ENCODE measurements at places on chromosomes 13 and 19.

- DNase-seq = no peak
Observed at GRCh38 chr13:79775830-79776229, 294.9 kb downstream of the NDFIP2 start.

GRCh38 chr13:50326811-50327210, 311.6 kb downstream of the KCNRG start:
- no peak for DNase-seq

DNA sequence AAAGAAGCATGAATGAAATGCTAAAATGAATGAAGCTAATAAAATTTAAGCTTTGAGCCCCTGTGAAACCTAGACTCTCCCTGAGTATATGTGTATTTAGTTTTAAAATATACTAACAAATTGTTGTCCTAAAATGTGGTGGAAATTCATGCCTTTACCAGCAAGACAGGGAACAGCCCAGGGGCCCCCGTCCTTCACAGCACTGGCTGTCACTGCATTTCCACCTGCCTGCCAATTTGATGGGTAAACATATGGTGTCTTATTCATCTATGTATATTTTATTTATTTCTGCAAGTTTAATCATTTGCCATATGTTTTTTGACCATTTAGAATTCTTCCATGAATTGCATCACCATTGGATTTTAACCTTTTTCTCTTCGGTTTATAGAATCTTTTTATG, 463.7 kb upstream of the NBEA start:
- no peak for DNase-seq

DNA sequence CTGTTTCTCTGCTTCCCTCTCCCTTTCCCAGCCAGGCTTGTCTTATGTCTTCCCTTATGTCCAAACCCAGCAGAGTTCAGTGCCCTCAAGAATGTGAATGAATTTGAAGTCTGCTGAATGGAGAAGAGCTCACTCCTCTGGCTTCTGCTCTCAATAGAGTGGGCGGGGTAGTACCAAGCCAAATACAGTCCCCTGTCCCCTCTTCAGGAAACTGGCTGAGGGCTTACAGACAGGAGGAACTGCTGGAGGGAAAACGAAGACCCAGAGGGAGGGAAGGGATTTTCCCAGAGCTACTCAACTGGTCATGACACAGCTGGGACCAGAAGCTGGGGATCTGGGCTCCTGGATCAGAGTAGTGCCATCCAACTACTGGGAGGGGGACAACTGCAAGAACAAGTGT, 32.9 kb upstream of the POU2F2 start:
- no peak for DNase-seq

DNA sequence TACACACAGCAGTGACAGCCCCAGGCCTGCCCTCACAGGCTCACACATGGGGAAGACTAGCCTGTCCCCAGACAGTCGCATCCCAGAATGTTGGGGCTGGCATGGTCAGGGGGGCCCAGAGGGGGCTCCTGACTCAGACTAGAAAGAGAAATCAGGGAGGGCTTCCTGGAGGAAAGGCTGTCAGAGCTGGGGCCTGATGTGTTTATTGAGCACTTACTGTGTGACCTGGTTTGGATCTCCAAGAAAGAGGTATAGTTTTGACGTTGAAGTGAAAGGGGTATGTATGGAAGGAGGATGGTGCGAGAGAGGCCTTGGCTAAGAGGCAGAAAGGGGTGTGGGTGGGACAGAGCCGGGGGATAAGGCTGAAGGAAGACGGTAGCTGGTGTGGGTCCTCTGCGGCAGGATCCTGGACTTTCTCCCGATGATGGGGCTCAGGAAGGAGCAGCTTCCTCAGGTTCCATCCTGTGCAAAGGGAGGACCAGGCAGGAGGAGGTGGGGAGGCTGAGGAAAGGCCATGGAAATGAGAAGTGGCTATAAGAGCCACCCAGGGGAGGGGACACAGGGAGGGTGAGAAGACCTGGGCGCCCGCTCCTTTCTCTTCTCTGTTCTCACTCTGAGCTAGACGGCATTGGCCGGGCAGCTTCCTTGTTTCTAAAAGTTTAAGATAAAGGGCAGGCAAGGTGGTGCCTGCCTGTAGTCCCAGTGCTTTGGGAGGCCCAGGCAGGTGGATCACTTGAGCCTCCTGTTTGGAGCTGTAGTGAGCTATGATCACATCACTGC, 16.1 kb upstream of the BCL3 start:
- DNase-seq = no peak

GRCh38 chr13:59277106-59277505, 886.6 kb downstream of the DIAPH3 start:
- no peak for DNase-seq

DNA sequence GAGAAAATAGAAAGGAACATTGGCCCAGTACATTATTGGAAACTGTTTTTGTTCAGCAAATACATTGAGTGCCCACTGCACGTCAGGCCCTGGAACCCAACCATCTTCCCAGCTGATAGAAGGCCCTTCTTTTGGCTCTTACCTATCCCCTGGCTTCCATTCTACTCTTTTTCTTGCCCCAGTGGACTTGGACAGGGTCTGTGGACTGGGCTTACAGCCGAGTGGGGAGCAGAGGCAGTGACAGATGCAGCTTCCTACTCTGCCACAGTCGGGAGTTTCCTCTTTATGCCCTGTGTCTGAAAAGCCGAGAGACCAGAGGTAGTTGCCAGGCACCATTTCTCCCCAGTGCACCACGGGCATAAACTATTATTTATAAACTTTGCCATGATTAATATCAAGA, 70.4 kb downstream of the ARHGAP35 start:
- DNase-seq = peak; percentile 85

- no peak for DNase-seq
Observed at GRCh38 chr13:110822669-110822945, 92.3 kb downstream of the ANKRD10 start.

- DNase-seq = no peak
Observed at GRCh38 chr19:53868892-53869804, 1.5 kb downstream of the MYADM start.

DNA sequence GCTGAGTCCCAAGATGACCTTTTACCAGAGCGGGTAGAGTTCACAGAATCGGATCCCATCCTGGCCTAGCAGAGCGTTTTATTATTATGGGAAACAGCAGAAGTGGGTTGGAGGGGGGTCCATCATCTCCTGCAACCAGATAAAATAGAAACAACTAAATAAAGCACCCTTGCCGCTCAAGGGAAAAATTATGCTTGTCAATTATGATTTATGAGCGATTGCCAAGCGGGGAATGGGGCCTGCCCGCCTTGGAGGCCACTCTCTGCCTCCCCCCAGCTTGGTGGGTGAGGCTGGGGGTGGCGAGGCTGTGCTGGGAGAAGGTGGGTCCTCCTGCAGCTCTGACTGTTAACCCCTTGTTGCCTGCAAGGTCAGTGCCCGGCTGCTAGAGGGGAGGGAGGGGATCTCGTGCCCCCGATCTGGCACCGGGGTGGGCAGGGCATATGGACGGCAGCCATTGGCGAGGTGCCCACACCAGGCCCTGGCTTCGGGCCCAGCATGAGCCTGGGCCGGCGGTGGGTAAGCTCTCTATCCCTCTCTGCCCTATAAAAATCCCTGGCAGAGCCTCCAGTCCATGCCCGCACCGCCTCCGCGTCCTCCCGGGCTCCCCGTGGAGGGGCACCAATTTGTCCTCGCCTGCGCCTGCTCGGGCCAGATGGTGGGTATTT, 129.1 kb downstream of the URI1 start:
- DNase-seq = peak; percentile 49

- no peak for DNase-seq
Observed at GRCh38 chr19:2588081-2588777, 112.3 kb downstream of the GADD45B start.

DNA sequence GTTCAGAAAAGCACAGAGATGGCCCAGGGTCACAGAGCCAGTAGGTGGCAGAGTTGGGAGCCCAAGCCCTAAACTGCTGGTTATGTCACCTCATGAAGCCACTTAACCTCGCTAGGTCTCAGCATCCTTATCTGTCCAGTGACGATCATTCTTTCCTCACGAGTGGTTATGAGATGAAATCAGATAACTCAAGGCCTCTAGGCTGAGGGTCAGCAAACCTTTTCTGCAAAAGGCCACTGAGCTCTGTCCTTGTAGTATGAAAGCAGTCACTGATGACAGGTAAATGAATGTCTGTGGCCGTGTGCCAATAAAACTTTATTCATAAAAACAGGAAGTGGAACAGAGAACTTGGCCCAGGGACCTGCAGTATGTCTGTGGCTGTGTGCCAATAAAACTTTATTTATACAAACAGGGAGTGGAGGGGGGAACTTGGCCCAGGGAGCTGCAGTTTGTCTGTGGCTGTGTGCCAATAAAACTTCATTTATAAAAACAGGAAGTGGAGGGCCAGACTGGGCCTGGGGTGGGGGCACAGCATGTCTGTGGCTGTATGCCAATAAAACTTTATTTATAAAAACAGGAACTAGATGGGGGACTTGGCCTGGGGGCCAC, 71.2 kb downstream of the GNG7 start:
- peak; percentile 11 for DNase-seq

DNA sequence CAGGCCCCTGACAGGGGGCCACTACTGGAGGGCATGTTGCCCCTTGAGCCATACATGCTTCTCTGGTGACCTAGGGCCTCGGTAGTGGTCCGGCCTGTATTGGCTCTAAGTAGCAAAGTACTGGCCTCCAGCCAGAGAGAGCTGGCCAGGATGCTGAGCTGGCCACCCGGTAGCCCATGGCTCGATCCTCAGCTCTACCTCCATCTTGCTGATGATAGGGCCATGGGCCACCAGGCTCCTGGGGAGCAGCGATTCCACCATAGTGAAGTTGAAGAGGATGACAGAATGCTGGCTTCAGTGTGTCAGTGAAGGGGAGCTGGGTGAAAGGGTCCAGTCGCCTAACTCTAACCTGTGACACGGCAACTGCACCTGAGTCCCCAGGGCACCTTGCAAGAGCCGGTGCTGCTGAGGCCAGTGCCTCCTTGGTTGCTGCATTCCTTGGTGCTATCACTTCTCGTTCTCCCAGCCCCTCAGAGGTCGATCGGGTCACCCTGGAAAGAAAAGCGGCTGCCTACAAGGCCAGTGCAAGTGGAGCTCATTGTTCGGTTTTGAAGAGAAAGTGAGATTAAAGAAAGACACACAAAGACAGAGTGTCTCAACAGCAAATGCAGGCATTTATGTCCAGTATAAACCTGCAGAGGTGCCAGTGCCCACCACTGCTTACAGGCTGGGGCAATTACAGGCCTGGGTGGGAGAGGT, 5.0 kb downstream of the FPR3 start:
- DNase-seq = no peak

GRCh38 chr19:3041761-3042620, 12.9 kb upstream of the TLE2 start:
- DNase-seq = no peak

GRCh38 chr19:16418597-16418962, 53.2 kb downstream of the EPS15L1 start:
- DNase-seq = no peak

DNA sequence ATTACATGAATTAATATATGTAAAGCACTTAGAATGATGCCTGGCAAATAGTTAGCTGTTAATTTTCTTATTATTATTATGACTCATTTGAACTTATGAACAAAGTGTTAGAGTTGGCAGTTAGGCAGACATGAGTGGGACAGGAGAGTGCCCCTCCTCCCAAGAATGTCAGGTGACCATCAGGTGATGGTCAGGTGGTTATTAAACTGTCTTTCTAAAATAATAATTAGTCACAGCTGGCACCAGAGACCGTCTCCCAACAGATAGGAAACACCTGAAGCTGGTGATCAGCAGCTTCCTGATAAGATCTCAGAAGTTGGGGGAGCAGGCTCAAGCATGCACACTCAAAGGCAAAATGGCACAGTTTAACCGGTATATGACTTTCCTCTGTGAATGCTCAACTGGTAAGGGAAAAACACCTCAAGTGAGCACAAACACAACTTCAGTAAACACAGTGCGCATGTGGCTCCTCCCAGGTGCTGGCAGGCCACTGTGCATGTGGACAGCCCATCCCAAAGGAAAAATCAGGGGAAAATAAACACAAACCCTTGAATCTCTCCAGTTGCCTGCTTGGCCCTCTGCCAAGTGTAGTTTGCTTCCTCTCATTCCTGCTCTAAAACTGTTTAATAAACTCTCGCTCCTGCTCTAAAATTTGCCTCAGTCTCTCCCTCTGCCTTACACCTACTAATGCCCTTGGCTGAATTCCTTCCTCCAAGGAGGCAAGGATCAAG, 54.0 kb downstream of the FLT1 start:
- no peak for DNase-seq

GRCh38 chr13:48532256-48532505, 699 bp downstream of the RCBTB2 start:
- no peak for DNase-seq

DNA sequence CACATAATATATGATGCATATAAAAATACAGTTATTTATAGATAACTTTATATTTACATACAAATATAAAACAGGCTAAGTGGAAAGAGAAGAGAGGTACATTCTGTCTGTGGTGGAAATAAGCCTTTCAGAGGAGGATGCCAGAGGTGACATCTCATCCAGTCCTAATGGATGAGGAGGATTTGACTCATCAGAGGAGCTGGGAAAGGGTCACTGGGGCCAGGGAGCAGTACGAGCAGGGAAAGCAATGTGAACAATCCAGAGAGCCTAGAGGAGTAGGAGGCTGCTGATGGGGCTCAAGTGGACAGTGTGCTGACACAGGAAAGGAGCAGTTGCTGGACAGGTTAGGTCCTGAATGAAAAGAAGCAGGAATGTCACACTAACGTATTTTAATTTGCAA, 18.6 kb downstream of the NALCN start:
- DNase-seq = no peak

- DNase-seq = no peak
Observed at GRCh38 chr13:111577956-111578605, 257.6 kb downstream of the TEX29 start.

- no peak for DNase-seq
Observed at GRCh38 chr13:84038001-84038400, 155.7 kb upstream of the SLITRK1 start.

- DNase-seq = no peak
Observed at GRCh38 chr19:51816711-51817110, 21.8 kb downstream of the FPR3 start.

DNA sequence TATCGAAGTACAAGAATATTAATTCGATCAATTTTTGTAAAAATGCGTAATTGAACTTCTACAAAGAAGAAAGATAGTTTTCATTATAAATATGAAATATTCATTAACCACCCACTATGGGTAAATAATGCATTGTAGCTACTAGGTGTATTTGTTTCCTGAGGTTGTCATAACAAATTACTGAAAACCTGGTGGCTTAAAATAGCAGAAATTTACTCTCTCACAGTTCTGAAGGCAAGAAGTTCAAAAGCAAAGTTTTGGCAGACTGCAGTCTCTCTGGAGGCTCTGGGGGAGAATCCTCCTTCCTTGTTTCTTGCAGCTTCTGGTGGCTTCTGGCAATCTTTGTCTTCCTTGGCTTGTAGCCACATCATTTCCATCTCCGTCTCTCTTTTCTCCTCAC, 99.2 kb upstream of the MIR17HG start:
- no peak for DNase-seq

GRCh38 chr19:19775891-19776205, 42.9 kb upstream of the ZNF14 start:
- DNase-seq = no peak

- DNase-seq = no peak
Observed at GRCh38 chr13:23947893-23948292, 50.6 kb upstream of the C1QTNF9B start.

DNA sequence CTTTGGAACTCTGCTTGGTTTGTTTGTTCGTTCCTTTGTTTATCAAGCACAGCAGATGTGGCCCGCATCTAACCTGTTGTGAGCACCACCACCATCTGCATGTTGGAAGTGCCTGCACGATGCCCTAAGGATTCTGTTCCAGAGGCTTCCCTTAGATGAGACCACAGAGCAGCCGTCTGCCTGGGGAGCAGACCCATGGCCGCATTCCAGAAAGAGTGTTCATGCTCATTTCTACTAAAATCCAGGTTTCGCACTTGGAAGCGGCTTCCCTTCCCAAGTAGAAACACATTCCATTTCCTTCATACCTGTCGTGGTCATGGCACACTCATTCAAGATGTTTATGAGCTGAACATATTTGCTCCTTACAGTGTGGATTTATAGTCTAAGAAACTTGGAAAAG, 27.2 kb downstream of the COL4A2 start:
- DNase-seq = no peak

Measured in NCI-H446 treated with DMSO at 0.1 percent for 48 hours (cell line).